ENCODE measurements at places on chromosomes 6 and 20.

- DNase-seq, result no peak
Measured at GRCh38 chr6:128963561-128963960, 80.6 kb downstream of the LAMA2 start.

GRCh38 chr6:52568320-52568719 lies 8.5 kb downstream of the TRAM2 start:
- no peak for DNase-seq

DNA sequence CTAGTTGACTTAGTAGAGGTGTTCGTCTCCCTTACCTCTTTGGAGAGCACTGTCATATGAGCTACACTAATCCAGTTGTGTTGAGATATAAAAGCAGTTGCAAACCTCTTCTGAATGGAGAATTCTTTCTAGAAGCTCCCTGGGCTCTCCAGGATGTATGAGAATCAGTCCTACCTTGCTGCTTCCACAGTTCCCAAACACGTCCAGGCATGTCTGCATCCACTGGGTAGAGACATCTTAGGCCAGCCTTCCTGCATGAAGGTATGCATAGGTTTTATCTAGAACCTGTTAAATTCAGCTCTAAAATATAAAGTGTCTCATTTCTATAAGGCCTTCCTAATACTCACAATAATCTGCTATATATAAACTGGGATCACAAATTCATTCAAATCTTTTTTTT lies 297.7 kb downstream of the CDC5L start:
- DNase-seq, result no peak

DNA sequence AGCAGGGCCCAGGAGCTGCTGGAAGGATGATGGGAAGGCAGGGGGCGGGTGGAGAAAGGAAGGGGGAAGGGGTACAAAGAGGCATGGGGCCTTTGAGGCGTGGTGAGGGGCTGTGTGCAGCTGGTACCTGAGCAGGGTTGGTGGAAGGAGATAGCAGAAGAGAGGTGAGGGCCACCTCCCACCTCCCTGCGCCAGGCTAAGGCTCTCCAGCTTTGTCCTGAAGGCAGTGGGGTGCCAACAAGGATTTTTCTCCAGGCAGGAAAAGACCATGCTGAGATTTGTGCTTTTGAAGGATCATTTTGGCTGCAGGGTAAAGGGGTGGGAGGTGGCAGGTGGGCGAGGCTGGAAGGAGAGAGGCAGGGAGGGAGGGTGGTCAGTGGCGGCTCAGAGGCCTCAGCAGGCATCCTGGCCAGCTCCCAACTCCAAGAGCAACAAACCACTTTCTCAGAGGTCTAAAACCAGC lies 40.8 kb downstream of the NOL4L start:
- DNase-seq, result no peak

GRCh38 chr6:121523628-121524027 lies 88.2 kb downstream of the GJA1 start:
- no peak for DNase-seq

DNA sequence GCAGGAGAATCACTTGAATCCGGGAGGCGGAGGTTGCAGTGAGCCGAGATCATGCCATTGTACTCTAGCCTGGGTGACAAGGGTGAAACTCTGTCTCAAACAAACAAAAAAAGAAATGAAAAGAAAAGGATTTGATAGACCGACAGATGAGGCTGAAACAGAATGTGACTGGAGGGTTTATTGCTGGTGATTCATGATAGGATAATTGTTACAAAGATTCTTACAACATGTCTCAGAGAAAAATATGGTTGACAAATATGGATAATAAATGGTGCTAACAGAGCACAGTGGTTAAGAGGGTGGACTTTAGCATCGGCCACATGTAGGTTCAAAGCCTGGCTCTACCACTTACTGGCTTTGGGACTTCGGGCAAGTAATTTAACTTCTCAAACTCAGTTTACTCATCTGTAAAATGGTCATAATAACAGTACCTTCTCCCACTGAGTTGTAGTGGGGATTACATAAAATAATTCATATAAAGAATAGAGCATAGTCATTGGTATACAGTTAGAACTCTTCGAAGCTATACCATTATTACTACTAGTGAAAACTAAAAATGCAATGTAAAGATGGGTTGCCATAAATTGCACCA lies 131.9 kb downstream of the MAP3K7 start:
- no peak for DNase-seq

DNA sequence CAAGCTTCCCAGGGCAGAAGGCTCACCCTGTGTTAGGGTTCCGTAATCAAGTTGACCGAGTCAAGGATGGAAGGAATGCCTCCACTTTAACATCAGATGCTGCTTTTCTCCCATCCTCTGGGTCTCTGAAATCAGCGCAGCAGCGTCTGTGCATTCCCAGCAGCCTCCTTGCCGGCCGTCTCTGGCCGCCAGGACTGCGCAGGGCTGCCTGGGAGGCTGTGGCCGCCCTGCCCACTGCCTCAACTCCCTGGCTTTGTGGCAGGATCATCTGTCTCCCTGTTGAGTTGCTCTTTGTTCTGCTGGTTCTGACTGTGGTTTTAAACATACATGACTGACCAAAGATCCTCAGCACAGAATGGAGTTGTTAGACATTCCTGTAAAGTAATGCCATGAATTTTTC lies 56.5 kb downstream of the DLL1 start:
- no peak for DNase-seq

DNA sequence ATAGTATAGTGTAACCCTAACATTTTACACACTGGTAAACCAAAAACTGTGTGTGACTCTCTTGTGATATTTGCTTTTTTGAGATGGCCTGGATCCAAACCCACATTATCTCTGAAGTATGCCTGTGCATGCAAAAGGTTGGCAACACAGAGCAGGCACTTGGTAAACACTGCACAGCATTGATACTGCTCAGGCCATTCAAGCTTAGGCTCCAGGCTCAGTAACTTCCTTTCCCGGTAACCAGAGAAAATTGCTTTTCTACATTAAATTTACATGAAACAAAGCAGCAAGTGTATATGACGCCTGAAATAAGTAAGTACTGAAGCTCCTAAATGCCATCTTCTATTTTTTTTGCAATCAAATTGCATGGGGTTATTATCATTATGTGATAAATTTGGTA lies 205.7 kb downstream of the EPM2A start:
- no peak for DNase-seq

- DNase-seq, result no peak
Measured at GRCh38 chr6:34606477-34607265, 50.5 kb upstream of the SPDEF start.

GRCh38 chr20:14612391-14612790 lies 275.0 kb upstream of the FLRT3 start:
- no peak for DNase-seq

- no peak for DNase-seq
Measured at GRCh38 chr6:51972659-51973058, 114.8 kb downstream of the PKHD1 start.

DNA sequence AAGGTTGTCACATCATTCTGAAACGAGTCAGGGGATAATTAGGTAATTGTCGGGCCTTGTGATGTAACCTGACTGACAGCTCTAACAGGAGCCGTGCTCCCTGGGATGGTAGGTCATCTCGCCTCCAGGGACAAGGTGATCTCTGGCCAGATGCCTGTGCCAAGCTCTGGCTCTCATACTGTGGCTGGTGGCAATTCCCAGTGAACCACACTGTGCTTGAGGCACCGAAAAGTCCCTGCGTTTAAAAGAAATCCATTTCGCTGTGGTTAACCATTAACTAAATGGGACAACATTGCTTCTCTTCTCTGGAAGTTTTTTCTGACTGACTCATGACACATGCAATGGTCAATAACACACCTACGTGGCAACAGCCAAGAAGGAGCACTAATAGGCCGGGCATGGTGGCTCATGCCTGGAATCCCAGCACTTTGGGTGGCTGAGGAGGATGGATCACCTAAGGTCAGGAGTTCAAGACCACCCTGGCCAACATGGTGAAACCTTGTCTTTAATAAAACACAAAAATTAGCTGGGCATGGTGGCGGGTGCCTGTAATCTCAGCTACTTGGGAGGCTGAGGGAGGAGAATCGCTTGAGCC lies 669.2 kb downstream of the PRKN start:
- DNase-seq, result no peak

DNA sequence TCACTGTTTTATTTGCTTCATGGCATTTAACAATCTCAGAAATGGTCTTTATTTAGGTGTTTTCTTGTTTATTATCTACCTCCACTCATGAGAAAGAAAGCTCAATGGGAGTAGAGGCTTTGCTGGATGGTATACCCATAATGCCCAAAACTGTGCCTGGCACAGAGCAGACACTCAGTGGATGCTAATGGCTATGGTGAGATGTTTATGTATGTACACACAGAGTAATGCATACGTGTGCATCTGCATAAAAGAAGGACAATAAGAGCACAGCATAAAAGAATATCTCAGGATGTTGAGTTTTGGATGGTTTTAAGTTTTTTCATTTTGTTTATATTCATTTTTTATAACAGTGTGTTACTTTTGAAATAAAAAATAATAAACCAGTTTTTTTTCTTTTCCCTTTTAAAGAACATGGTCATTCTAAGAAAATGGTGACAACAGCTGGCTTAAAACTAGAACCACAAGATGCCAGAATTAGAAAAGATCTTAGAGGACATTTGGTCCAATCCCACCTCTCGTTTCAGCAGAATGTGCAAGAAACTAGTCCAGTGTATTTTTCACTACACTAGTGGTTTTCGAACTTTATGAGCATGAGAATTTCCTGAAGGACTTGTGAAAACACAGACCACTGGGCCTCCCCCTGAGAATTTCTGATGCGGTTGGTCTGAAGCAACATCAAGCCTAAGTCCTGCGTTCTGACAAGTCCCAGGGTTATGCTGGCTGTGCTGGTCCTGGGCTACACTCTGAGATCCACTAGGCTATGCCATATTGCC lies 131.9 kb downstream of the FYN start:
- no peak for DNase-seq

- DNase-seq, result no peak
Measured at GRCh38 chr20:54623991-54624569, 148.7 kb downstream of the DOK5 start.

- no peak for DNase-seq
Measured at GRCh38 chr20:25191689-25192088, 3.8 kb upstream of the ENTPD6 start.
